Stimulated activated CD4-positive, alpha-beta T cell treated with anti-CD3 and anti-CD28 coated beads, Interleukin-1b, Interleukin-23, amount 100 ng/mL, for 24 hours (primary cell): ENCODE measurements at places on chromosomes 4 and X.

DNA sequence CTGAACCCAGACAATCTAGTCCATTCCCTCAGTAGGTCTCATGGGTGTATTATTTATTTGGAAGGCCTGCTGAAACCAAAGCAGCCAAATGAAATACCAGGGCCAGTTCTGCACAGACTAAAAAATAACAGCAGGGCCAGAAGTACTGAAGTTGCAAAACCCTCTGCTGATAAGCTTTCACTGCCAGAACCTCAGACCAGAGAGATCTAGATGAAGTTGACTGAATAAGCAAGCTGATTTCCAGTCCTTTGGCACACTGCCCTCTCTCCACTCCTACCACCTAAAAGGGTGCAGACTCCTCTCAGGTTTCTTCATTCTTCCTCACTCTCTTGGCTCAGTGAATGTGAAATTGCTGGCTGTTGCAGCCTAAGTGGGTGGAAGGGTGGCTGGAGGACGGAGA is 276.7 kb upstream of the KLF3 start:
- no peak for DNase-seq

GRCh38 chr4:74096265-74096980 is 2.6 kb downstream of the CXCL2 start:
- DNase-seq: no peak

DNA sequence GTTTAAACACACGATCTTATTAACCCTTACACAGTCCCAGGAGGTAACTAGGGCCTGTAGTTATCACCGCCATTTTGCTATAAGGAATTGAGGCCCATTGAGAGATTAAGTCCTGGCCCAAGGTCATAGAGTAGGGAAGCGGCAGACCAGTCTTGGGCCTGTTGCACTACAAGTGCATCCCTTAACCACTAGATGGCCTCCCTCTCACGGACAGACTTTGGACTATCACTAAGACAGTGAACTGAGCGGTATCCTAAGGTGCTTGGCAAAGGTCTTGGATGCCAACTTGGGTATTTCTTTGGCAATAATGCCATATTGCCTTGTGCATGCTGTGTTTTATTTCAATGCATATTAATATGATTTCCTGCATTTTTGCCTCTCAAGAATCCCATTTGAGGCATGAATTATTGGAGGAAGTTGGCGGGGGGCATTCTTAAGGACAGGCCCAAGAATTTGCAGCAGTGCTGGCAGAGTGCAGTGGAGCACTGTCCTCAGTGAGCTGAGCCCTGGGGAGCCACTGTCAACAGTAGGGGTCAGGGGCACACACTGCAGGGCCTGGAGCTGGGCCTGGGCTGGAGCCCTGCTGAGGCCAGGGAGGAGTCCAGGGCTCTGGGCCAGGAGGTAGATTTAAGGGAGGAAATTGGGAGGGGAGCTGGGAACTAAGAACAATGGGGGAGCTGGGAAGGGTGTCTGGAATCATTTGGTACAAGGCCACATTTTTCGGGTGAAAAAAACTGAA is 147.4 kb downstream of the SMIM20 start:
- DNase-seq: no peak

- no peak for DNase-seq
These were observed 85.8 kb downstream of the DCLK2 start for GRCh38 chr4:150164055-150164454.
